ENCODE measurements at places on chromosomes 6 and 20. TPM values are rescaled to one million over a fixed set of nuclear protein-coding genes. Genes with fewer than 3 reads are reported as not detected.

Gene CPXM1
- total RNA-seq: 89.2 TPM

Gene PRR18
- 0.22 TPM for total RNA-seq

Gene TTLL9
- 1.4 TPM for total RNA-seq

Gene WFDC6
- not detected for total RNA-seq

Gene ZSCAN31
- 16.6 TPM for total RNA-seq

Gene IL17A
- total RNA-seq: not detected

Gene PGM3
- 135 TPM for total RNA-seq

All from camera-type eye (tissue), 1 donor.